Stimulated activated CD8-positive, alpha-beta memory T cell treated with anti-CD3 and anti-CD28 coated beads, Interleukin-15, amount 100 ng/mL, for 4 hours (primary cell): ENCODE measurements at places on chromosomes 4 and X.

DNA sequence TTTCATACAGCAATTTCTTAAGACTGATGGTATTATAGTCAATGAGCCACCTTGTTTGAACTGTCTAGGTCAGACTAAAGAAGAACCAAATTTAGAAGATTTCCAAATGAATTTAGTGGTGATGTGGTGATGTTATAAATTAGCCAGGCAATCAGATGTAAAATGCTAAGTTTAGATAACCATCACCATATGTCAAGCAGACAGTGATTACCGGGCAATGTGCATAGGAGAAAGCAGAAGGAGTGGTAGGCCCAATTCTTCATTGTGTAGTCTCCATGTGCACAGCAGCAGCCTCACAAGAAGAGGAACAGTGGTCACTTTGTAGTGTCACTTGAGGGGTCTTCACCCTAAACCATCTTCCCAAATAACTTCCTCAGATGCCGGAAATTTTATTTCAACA, 198.8 kb downstream of the ANTXR2 start:
- DNase-seq: no peak

- no peak for DNase-seq
These were observed 390.2 kb downstream of the IDS start for GRCh38 chrX:149114874-149115273.

- no peak for DNase-seq
These were observed 23.3 kb downstream of the UCHL1 start for GRCh38 chr4:41280010-41280409.

DNA sequence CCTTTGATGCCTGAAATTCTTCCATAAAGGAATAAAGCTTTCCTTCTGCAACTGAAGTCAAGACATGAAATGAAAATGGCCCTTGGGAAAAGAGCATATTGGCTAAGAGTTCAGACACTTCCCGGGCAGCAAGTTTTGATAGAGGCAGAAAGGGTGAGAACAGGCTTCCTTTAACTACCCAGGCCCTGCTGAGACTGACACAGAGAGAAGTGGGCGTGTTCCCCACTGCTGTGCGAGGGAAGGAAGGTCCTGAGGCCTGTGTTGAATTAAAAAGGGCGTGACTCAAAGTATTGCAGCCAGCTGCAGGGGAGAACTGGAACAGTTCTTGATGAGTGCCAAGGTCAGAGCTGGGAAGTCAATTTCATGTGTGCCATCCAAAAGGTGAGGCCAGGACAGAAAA, 33.9 kb upstream of the ADGRG2 start:
- no peak for DNase-seq

- DNase-seq: no peak
These were observed 38.1 kb downstream of the EIF4E start for GRCh38 chr4:98890702-98891455.

DNA sequence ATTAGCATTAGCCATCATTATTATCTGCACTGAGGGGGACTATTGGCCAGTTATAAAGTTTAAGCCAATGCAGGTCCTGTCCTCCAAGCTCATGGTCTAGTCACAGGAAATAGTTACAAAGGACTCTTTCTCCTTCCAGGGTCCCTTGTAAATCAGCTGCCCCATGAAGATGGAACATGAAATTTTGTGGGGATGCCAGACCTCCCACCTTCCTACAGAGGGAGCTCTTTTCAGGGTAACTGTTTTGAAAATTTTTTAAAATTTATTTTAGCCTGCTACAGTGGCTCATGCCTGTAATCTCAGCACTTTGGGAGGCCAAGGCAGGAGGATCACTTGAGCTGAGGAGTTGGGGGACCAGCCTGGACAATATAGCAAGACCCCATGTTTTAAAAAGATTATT, 124.4 kb upstream of the SLC34A2 start:
- DNase-seq: no peak
